MV-4-11 (cell line): ENCODE measurements at places on chromosomes 3 and 15.
A peak's percentile ranks its signal among the peaks of the same experiment; 100 is the strongest.

- peak; percentile 89 for DNase-seq
Observed at GRCh38 chr3:33194303-33194702, 24.3 kb downstream of the SUSD5 start.

GRCh38 chr3:100008081-100008698 is 106.1 kb downstream of the FILIP1L start:
- no peak for DNase-seq

DNA sequence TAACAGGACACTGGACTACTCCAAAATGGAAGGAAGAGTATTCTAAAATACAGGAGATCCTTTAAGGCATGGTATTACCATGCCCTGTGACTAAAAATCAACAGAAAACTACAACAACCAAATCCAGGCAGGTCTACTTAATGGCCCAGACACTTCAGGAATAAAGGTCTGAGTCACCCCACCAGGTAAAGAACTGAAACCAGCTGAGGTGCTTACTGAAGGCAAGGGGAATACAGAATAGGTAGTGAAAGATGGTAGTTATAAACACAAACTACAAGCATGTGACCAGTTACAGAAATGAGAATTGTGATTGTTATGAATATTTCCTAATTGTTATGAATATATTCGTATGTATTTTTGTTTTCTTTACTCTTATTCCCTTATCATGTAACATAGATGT is 13.4 kb downstream of the IFT57 start:
- no peak for DNase-seq

- peak; percentile 15 for DNase-seq
Observed at GRCh38 chr15:69164807-69165636, 4.6 kb downstream of the GLCE start.

- no peak for DNase-seq
Observed at GRCh38 chr3:57855943-57856342, 99.8 kb downstream of the SLMAP start.
